T-helper 9 cell (primary cell): ENCODE measurements at places on chromosomes 6 and 20.

DNA sequence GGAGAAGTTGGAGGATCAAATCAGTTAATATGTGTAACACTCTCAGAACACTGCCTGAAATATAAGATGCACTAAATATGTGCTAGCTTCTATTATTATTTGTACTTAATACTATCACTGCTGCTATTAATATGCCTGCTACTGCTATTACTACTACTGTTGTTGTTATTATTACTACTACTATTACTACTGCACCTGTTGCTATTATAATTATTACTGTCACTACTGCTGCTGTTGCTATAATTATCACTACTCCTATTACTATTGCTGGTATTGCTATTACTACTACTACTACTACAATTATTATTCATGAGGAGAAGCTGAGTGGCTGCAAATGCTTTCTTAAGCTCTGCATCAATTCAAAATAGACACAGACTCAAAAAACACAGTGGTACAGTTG is 16.7 kb upstream of the SSTR4 start:
- no peak for DNase-seq

GRCh38 chr6:106033806-106034205 is 52.3 kb upstream of the PRDM1 start:
- DNase-seq, result no peak

DNA sequence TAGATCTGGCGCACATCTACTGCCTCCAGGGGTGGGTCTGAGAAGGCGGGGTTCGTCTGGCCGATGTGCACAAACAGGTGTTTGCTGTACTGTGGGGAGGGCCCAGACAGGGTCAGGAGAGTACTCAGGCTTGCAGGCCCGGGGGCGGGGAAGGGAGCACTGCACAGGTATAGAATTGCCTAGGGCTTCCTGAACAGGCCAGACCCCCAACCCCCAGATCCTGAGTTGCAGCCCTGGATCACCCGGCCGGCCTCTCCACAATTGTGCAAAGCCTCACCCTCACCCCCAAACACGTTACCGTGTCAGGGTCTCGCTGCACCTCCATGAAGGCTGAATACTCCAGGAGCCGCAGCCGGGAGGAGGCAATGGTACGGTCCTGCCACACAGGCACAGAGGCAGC is 7.8 kb downstream of the RPL10A start:
- DNase-seq, result no peak

DNA sequence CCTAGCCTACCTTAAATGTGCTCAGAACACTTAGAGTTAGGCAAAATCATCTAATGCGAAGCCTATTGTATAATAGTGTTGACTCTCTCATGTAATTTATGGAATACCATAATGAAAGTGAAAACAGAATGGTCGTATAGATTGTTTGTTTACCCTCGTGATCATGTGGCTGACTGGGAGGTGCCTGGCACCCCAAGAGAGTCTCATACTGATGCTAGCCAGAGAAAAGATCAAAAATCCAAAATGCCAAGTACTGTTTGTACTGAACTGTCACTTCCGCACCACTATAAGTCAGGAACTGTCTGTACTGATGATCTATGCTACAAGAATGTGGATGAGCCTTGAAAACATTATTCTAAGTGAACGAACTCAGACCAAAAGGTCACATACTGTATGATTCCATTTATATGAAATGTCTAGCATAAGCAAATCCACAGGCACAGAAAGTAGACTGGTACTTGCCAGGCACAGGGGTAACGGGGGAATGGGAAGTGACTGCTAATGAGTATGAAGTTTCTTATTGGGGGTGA is 22.4 kb downstream of the ZMYND8 start:
- no peak for DNase-seq

DNA sequence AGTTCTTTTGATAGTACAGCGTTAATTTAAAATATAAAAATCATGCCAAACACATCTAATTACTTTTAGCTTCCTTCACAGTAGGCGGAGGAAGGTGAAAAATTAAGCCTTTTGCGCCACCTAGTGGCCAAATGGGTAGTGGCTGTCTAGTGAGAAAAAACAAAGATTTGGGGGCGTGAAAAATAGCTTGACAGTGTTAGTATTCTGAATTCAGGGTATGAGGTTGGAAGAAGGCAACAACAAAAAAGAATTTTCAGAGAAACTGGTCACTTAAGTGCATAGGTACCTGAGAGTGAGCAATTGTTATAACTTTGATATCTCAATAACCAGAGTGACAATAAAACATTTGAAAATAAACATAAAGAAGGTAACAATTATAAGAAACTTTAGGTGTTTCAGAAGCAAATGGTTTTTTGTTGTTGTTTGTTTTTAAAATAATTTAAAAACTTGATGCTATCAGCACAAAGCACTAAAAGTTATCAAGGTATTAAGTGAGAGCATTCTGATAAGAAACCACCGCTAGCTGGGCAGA is 14.3 kb downstream of the PSMB9 start:
- DNase-seq, result peak; percentile 89

DNA sequence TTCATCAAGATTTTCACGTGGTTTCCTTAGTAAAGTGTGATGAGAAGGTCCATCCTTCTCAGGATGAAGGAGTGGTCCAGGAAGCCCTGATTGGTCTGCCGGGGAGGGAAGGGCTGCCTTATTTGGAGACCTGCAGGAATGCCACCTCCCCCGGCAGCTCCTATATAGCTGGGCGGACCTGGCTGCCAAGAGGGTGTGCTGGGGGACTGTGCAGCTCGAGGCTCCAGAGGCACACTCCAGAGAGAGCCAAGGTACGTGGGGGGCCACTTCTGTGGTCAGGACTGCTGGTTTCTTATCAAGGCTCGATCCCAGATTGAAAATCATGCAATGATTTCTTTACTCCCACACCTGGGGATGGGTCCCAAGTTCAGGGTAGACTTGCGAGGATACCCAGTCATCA is at the start of gene PRND:
TSS of gene PRND (plus strand) at position 191 of the 400 bp plus-strand sequence. CDS start 2,643 bp downstream, outside the sequence.
- DNase-seq, result no peak

GRCh38 chr6:96923400-96923799 is 1.1 kb upstream of the KLHL32 start:
- DNase-seq, result no peak

DNA sequence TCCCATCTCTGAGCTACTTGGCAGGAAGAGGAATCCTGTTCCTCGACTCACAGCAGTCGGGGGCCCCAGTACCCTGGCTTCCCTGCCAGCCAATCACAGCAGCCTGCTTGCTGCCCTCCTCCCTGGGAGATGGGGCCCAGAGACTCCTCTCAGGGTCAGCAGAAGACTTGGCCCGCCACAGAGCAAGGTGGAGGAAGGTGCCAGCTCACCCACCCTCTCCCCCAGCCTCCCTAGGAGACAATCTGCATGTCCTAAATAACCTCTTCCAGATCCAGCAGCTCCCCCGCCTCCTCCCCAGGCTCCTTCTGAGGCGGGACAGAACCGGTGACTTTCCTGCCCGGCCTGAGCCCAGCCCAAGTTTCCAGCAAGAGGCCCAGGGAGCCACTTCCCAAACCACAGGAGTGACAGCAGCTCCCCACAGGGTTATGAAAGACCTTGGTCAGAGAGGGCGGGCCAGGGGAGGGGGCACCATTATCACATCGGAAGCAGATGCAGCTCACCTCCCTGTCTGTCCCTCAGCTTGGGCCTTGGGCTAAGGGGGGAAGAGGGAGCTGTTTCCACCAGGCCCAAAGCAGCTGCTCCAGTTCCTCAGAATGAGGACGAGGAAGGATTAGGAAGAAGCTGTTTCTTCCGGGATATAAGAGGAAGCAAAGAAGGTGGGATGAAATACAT is 2.3 kb downstream of the CCND3 start:
- DNase-seq, result no peak

GRCh38 chr20:57369596-57369995 is 18.5 kb downstream of the RAE1 start:
- DNase-seq, result no peak

DNA sequence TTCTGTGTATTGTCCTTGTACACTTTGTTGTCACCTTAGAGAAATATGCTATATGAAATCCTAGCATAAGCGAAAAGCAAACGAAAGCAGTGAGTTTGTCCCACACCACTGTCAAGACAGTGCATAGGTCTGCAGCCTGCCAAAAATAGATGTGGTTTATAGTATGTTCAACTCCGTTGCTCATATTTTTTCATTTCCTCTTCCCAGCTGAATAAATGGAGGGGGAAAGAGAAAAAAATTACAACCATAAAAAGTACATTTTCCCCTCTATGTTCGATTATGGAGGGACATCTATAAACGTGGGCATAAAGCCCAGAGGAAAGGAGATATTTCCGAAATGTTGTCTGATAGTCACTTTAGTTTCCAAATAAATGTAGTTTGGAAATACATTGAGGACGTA is 25.8 kb downstream of the PRL start:
- DNase-seq, result no peak

DNA sequence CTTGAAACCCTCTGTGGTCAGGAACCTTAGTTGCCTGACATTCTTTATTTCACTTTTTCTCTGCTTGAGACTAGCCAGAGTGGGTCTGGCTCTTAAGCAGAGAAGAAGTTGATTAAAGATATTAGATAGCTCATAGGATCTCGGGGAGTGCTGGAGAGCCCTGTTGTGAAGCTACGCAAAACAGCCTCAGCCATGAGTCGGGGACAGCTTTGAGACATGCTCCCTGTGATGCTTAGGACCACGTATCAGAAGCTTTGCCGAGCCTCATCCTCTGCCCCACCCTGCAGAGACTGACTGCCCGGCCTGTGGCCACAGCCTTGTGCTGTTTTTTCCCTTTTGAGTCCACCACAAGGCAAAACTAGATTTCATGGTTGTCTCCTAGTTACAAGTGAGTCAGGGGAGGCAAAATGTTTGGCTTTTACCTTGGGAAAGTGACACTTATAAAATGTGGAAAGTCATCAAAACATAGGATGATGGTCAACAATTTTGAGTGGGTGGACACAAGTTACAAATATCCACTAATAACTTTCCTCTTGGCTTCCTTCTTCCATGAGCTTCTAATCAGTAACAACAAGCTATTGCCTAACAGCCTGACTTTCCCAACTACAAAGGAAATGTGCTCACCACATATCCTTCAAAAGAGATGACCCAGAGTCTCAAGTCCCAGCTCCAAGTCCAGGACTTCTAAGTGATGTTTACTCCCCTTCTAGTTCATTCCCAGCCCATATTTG is 108.4 kb downstream of the JAG1 start:
- DNase-seq, result no peak

DNA sequence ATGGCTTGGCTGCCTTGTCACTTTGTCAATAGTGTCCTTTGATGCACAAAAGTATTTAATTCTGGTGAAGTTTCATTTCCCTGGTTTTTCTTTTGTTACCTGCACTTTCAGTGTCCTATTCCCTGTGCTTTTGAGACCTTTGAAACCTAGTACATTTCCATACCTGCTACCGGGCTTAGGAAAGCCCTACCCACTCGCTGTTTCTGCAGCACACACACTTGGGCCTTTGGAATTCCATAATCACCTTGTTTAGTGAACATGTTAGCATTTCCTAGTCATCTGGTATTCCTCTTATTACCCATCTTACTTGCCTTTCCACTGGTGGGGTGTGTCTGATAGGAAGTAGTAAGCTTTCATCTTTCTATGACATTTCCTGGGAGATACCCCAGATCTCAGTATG is 19.3 kb upstream of the SYNDIG1 start:
- DNase-seq, result no peak

GRCh38 chr6:37712508-37712907 is 14.8 kb upstream of the MDGA1 start:
- no peak for DNase-seq

DNA sequence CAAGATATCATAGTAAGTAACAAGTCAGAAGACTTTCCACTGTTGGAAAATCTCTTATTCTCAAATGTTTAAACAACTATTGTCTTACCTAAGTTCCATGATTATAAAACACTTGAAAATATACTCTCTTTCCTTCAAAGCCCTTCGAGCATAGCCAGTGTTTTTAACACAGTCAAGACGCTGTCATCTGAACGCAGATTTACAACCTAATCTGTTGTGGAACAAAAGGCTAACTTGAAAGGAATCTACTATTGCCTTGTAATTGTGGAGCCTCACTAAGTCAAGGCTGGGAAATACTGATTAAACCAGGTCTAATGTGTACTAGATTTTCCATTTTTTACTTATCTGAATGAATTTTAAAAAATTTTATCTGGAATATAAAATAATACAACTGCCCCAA is 205.8 kb downstream of the TRDN start:
- DNase-seq, result no peak

- no peak for DNase-seq
Measured at GRCh38 chr6:104322841-104323240, 536.9 kb downstream of the HACE1 start.

- no peak for DNase-seq
Measured at GRCh38 chr20:20084296-20084752, 32.0 kb downstream of the CFAP61 start.

DNA sequence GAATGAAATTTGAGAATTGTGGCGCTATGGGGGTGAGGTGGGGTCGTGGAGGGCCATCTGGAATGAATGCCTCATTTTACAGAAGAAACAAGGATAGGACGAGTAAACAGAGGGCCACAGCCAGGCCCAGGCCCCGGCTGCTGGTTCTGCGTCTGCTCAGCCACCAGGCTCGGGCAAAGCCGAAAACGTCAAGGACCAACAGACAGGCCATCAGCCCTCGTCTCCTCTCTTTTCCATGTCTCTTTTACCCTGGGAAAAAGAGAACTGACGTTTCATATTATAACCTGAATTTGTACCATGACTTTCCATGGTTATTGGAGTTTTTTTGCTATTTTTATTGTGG is 212.4 kb upstream of the ARID1B start:
- DNase-seq, result no peak

DNA sequence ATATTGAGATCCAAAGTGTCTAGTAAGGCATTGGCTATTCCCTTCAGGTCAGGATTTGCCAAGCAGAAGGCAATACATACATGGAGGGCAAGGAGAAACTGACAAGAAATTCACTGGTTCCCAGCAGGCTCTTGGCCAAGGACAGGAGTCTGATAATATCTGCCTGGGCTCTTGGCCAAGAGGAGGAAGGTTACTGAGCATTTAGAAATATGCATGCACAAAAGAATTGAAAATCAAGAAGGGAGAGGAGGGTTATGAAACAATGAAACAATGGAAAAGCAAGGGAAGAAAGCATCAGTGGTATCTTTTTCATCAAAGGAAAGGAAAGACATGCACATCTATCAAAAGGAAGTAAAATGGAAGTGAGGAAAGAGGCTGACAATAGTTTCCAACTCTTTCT is 42.4 kb downstream of the ARHGAP18 start:
- DNase-seq, result no peak

- DNase-seq, result no peak
Measured at GRCh38 chr20:32456869-32457478, 98.8 kb downstream of the ASXL1 start.

- DNase-seq, result no peak
Measured at GRCh38 chr6:166221040-166221439, 53.4 kb upstream of the TBXT start.

DNA sequence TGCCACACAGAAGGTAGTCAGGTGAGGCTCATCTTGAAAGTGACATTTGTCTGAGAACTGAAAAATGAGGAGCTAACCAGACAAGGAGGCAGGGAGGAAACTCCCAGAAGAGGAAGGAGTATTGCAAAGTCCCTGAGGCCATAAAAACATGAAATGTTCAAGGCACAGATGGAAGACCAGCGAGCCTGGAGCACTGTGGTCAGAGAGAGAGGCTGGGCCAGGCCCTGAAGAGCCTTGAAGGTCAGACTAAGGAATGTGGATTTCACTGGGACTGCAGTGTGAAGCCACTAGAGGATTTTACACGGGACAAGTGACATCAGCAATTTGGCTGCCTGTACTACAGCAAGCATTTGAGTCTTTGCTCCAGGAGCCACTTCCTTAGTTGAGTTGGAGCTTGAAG is 21.1 kb upstream of the TMEM181 start:
- no peak for DNase-seq
